Thyroid gland (tissue), 4 donors: ENCODE measurements at places on chromosomes 13 and 19. TPM values are rescaled to one million over a fixed set of nuclear protein-coding genes. Genes with fewer than 3 reads are reported as not detected.

The DACT3 gene
- total RNA-seq = 1.7 TPM

The OR7G2 gene
- not detected for total RNA-seq

The IL4I1 gene
- not detected for total RNA-seq

The ZNF570 gene
- total RNA-seq = 19.6 TPM

The LILRA1 gene
- 0.54 TPM for total RNA-seq

The AP1M2 gene
- total RNA-seq = 129 TPM

The KBTBD6 gene
- total RNA-seq = 10.2 TPM

The TMEM190 gene
- not detected for total RNA-seq

The MEF2B gene
- 1.5 TPM for total RNA-seq

The UCHL3 gene
- 84.3 TPM for total RNA-seq

The TRPC4 gene
- 0.11 TPM for total RNA-seq

The ZIK1 gene
- 13.7 TPM for total RNA-seq

The ZNF112 gene
- total RNA-seq = 22.6 TPM

The ZNF536 gene
- total RNA-seq = 4.8 TPM

The ZNF653 gene
- 13.6 TPM for total RNA-seq

The GJB2 gene
- 3.1 TPM for total RNA-seq

The KLK2 gene
- 11.0 TPM for total RNA-seq
